ENCODE measurements at places on chromosomes 6 and 20.

- no peak for DNase-seq
Observed at GRCh38 chr6:144769142-144769541, 484.0 kb downstream of the UTRN start.

DNA sequence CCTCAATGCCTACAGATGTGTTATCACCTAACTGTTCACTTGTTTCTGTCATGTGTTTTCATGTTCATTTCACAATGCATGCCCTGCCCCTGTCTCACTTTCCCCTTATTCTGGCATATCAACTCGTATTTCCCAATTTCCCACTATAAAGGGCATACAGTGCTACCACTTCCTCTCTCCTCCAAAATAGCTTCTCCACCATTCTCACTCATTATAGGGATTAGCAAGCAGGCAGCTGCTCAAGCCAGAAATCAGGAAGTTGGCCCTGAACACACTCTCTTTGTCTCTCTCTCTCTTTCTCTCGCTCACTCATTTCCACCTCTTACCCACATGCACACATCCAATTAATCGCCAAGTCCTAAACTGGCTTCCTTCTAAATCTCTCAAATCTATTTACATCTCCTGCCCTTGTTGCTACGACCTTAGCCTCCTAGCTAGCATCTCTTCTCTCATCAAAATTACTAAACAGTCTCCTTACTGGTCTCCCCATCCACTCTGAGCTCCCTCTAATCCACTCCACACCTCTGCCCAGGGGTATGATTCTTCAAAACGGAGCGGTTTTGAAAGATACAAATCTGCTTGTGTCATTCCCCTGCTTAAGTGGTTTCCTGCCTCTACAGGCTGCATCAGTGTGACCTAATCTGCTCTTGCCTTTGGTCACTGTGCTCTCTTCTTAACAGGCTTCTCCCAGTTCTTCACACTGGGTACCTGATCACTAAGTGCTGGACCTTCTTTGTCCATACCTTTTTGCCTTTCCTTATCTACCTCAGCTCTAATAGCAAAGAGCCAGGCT, 196.2 kb downstream of the BTBD9 start:
- DNase-seq = no peak

DNA sequence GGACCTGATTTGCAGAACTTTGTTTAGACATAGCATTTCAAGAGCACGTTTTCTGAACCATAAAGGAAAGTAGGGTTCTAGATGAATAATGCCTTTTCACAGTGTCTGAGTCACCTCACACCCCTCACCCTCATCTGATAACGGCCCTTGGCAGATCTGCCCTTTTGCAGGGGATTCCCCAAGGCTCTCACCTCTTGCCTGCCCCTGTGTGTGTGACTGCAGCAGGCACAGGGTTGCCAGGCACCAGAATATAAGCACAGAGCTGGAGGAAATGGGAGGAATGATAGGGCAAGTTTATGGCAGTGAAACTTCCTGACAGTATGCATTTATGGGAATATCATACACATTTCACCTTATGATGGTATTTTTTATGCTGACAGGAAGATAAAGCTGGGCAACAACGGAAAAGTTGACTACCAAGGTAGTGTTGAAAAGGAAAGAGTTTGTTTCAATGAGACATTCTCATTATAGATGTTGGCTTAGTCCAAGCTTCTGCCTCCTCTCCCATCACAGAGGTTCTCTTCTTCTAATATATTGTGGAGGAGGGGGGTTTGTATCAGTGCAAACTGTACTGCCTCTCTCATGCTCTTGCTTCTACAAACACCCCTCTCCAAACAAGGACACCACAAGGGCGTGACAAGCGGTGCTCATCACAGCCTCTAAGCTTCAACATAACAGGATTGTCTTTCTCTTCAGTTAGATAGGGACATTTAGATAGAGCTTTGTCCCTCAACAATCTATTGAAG, 101.5 kb upstream of the BACH2 start:
- peak; percentile 32 for DNase-seq

DNA sequence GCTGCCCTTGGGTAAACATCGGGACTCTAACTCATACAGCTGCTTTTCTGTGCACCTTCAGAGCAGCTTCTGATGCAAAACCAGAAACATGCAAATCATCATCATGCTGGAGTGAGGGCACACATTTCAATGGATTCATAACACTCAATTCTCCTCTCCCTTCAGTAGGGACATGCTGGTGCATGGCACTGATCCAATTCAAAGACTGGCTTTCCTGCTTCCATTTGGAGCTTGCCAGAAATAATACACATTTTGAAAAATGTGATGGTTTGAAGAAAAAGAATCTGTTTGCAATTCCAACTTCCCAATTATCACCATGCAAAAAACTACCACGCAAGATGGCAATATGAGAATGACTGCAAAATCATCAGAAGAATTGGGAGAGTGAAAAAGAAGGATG, 65.2 kb upstream of the PDE10A start:
- no peak for DNase-seq

GRCh38 chr20:34127792-34128191, 15.7 kb upstream of the EIF2S2 start:
- no peak for DNase-seq

DNA sequence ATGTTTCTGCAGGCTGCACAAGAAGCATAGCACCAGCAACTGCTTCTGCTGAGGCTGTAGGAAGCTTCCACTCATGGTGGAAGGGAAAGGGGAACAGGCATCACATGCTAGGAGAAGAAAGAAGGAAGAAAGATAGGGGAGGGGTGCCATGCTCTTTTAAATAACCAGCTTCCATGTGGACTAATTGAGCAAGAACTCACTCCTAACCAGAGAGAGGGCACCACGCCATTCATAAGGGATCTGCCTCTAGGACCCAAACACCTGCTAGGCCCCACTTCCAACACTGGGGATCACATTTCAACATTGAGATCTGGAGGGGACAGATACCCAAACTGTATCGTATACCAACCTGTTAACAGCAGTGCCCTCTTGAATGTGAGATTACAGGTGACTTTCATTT, 46.9 kb upstream of the ARMC2 start:
- DNase-seq = no peak

GRCh38 chr6:69704916-69705315, 91.9 kb downstream of the LMBRD1 start:
- peak; percentile 42 for DNase-seq

DNA sequence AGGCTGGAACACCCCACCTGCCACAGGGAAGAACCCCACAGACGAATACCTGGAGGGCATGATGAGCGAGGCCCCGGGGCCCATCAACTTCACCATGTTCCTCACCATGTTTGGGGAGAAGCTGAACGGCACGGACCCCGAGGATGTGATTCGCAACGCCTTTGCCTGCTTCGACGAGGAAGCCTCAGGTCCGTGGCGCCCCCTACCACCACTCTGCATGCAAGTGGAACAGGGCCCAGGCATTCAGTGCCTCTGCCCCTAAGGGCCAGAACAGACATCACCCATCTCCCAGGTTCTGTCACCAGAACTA, 6.6 kb downstream of the MYL9 start:
- DNase-seq = no peak

DNA sequence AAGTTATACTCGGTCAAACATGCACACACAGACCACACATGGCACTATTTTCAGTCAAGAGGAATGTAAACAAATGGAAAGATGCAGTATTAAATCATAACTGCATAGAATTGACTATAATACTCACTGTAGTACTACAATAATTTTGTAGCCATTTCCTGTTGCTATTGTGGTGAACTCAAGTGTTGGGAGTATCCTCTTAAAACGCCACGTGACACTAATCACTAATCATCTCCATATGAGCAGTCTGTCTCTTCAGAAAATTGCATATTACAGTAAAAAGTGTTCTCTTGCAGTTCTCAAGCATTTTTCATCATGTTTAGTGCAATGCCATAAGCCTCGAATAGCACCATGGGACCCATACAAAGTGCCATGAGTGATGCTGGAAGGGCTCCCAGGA, 258.7 kb upstream of the ID4 start:
- no peak for DNase-seq

GRCh38 chr6:38671885-38672467, 31.0 kb downstream of the GLO1 start:
- peak; percentile 52 for DNase-seq

DNA sequence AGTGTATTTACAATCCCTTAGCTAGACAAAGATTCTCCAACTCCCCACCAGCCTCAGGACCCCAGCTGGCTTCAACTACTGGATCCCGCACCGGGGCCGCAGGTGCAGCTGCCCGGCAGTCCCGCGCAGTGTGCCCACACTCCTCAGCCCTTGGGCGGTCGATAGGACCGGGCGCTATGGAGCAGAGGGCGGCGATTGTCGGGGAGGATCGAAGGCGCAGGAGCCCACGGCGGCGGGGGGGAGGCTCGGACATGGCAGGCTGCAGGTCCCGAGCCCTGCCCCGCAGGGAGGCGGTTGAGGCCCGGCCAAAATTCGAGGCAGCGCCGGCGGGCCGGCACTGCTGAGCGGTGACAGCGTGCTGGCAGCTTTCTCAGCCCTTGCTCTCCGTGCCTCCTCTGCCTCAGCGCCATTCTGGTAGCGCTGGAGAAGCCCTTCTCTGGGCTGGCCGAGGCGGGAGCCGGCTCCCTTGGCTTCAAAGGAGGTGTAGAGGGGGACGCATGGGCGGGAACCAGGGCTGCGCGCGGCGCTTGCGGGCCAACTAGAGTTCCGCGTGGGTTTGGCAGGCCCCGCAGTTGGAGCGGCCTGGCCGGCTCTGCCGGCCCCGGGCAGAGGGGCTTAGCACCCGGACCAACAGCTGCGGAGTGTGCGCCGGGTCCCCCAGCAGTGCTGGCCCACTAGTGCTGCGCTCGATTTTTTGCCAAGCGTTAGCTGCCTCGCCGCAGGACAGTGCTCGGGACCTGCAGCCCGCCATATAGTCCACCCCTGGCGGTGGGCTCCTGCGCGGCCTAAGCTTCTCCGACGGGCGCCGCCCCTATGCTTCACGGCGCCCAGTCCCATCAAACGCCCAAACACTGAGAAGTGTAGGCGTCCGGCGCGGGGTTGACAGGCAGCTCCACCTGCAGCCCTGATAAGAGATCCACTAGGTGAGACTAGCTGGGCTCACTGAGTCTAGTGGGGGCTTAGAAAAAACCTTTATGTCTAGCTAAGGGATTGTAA, 32.4 kb upstream of the KIF13A start:
- DNase-seq = no peak

- DNase-seq = no peak
Observed at GRCh38 chr20:37734228-37734985, 40.6 kb downstream of the CTNNBL1 start.

GRCh38 chr6:18488004-18488403, 100.9 kb downstream of the RNF144B start:
- no peak for DNase-seq

DNA sequence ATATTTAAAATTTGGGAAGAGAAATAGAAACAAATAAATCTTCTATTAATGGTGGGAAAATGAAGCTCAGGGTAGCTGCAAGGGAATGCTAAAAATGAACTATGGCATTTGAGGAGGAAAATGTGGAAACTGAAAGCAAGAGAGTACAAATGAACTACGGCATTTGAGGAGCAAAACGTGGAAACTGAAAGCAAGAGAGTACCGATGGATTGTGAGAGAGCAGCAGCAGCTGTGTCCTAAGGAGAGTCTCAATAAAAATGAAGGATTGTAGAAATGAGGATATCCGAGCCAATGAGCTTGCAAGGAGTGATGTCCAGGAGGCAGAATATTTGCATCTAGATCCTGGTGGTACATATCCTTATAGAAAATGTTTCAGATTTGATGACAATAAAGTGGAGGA, 547.1 kb upstream of the ZNF337 start:
- no peak for DNase-seq

GRCh38 chr20:41145821-41146620, 8.7 kb downstream of the PLCG1 start:
- no peak for DNase-seq

- no peak for DNase-seq
Observed at GRCh38 chr20:496126-496696, 33.9 kb upstream of the TBC1D20 start.

DNA sequence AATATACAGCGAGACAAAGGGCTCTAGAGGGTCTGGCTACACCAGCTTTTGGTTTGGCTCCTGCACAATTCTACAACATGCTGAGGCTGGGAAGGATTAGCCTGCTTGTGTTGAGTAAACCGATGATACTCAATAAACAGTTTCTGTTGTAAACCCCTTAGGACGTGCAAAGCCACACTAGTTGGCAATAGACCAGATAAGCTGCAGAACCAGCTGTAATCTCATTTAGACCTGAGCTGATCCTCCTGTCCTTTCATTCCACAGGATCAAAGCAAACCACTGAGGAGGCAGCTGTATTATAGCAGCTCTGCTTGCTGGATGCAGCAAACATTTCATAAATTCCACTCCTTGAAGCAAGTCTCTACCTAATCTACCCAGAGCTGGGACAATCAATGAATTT, 79.7 kb downstream of the MMS22L start:
- no peak for DNase-seq

DNA sequence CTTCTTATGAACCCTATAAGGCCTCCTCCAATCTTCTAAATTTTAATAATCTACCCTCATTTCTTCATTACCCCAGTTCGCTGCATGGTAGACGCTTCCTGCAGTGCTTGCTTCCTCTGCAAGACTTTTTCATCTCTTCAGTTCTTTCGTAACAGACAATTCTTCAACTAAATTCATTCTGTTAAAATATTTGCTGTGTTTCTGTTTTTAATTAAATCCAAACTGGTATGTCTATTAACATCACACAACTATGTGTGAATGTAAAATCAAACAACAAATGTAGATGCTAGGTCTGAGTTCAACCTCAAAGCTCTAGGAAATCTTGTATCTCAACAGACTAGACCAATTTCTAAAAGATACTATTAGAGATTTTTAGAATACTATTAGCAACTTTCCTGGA, 199.3 kb downstream of the RNGTT start:
- DNase-seq = no peak
